Karpas-422 (cell line): ENCODE measurements at places on chromosomes 4 and X.

DNA sequence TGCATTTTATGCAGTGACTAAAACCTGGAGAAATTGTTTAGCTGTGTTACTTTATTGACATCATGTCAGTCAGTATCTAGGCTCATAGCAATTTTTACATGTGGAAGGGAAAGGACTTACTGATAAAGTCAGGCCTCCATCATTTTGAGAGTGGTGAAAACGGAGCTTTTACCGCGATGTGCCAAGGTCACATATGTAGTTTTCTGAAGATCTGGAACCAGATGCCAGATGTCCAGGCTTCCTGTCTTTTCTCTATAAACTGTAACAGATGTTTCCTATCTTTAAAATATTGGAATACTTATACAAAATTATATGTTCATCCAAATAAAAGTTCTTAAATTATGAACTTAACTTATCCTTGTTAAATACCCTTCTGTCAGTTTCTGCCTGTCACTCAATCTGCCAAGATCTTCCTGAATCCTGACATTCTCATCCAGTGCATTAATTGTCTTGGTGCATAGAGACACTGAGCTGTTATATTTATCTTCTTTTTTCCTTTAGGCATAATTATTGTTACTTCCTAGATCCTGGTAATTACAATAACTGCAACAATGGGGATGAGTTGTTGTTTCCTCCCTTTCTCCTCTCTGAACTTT lies 1646.2 kb upstream of the TENM3 start:
- no peak overlapping the region for H3K4me3 ChIP-seq
- no peak overlapping the region for H3K27ac ChIP-seq
- no peak for DNase-seq
- no peaks in the 10 kb centered on the region for H3K36me3 ChIP-seq
- H3K4me1 ChIP-seq = peaks cover 33% of the 10 kb centered on the region

- no peak overlapping the region for H3K27ac ChIP-seq
- H3K4me3 ChIP-seq = no peak overlapping the region
- peak; percentile 88 for DNase-seq
- H3K36me3 ChIP-seq = no peaks in the 10 kb centered on the region
- H3K4me1 ChIP-seq = no peaks in the 10 kb centered on the region
Observed at GRCh38 chrX:19334945-19335626, 8.6 kb upstream of the PDHA1 start.

GRCh38 chrX:136866337-136867095 lies 14.0 kb downstream of the RBMX start:
- DNase-seq = peak; percentile 38
- peaks cover 20% of the 10 kb centered on the region for H3K36me3 ChIP-seq
- H3K27me3 ChIP-seq = no peaks in the 10 kb centered on the region
- H3K4me3 ChIP-seq = no peak overlapping the region
- H3K4me1 ChIP-seq = no peaks in the 10 kb centered on the region

GRCh38 chrX:102808336-102808735 lies 87.8 kb downstream of the GPRASP3 start:
- no peak overlapping the region for H3K27ac ChIP-seq
- H3K36me3 ChIP-seq = no peaks in the 10 kb centered on the region
- no peaks in the 10 kb centered on the region for H3K4me1 ChIP-seq
- no peak overlapping the region for H3K4me3 ChIP-seq

GRCh38 chrX:11064851-11065600 lies 46.1 kb upstream of the HCCS start:
- no peak overlapping the region for H3K4me3 ChIP-seq
- no peaks in the 10 kb centered on the region for H3K27me3 ChIP-seq
- DNase-seq = no peak
- H3K36me3 ChIP-seq = no peaks in the 10 kb centered on the region
- no peaks in the 10 kb centered on the region for H3K4me1 ChIP-seq

- no peaks in the 10 kb centered on the region for H3K4me1 ChIP-seq
- H3K27me3 ChIP-seq = no peaks in the 10 kb centered on the region
- H3K36me3 ChIP-seq = no peaks in the 10 kb centered on the region
- H3K4me3 ChIP-seq = no peak overlapping the region
- DNase-seq = peak; percentile 65
Observed at GRCh38 chr4:43776371-43776770, 672.2 kb downstream of the KCTD8 start.

DNA sequence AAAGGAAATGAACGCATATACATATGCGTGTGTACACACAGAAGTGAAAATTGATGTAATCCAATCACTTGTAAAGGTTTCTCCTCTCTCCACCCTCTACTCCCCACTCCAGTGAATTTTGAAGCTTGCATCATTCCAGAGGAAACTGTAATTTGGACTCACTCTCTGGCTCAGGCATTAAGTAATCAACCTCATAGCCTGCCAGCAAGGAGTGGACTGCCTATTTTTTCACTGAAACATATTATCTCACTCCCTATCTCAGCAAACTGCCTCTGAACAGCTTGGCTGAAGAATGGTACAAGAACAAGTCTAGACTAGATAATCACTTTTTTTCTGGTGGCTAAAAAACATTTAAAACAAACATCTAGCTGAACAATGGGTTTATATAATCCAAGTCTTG lies 124.2 kb downstream of the C4orf51 start:
- H3K27ac ChIP-seq = no peak overlapping the region
- no peak overlapping the region for H3K4me3 ChIP-seq
- no peaks in the 10 kb centered on the region for H3K4me1 ChIP-seq
- H3K27me3 ChIP-seq = no peaks in the 10 kb centered on the region
